DND-41 (cell line): ENCODE measurements at places on chromosomes 11 and 22.

GRCh38 chr11:41803895-41804294 is 344.4 kb upstream of the LRRC4C start:
- DNase-seq: no peak

- DNase-seq: no peak
These were observed 151.8 kb upstream of the GRIA4 start for GRCh38 chr11:105458071-105458470.

- DNase-seq: no peak
These were observed 41.7 kb upstream of the SMTN start for GRCh38 chr22:31039393-31039792.

DNA sequence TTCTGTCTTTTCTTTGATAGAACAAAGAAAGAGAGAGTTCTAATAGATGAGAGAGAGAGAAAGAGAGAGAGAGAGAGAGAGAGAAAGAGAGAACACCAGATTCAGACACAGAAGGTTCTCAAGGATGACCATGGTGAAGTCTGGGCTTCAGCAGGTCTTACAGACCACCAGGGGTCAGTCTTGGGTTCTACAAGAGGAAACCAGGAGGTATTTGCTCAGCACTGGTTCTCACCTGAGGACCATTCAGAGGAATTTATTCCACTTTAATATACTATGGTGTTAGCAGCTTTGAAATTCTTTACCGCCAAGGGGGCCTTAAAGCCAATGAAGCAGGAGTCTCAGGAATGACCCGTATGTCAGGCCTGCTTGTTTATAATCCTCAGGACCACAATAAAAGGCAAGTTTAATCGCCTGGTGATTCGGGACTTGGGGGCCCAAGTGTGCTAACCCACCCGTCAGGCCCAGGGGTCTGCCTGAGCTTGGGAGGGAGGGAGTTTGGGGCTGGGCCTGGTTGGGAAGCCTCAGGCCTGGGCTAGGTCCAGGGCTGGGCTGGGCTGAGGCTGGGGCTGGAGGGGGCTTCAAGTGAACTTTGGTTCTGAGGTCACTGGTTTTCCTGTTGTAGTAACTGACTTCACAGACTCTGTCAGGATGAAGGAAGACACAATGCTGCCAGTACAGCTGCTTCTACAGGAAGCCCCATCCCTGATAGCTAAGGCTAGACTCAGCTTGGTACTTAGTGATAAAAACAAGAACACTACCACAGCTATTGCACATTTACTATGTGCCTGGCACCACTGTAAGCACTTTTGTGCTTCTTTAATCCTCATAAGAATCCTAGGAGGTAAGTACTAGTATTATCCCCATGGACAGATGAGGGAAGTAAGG is 179.2 kb upstream of the ZBED5 start:
- peak; percentile 20 for DNase-seq

DNA sequence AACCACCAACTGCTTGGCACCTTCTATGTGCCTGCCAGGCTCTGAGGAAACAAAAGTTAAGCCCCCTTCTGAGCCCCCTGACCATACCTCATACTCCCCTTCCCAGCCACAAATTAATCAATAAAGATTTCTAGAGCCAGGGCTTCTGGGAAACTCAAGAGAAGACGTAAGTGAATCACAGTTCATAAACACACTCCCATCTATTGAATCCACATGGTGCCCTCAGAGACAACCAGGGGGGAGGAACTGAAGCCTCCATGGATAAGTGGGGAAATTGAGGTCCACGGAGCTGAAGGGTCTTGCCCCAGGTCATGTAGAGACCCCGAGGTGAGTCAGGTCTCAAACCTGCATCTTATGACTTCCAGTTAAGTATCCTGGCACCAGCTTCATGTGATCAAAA is 150.6 kb downstream of the MN1 start:
- DNase-seq: no peak

DNA sequence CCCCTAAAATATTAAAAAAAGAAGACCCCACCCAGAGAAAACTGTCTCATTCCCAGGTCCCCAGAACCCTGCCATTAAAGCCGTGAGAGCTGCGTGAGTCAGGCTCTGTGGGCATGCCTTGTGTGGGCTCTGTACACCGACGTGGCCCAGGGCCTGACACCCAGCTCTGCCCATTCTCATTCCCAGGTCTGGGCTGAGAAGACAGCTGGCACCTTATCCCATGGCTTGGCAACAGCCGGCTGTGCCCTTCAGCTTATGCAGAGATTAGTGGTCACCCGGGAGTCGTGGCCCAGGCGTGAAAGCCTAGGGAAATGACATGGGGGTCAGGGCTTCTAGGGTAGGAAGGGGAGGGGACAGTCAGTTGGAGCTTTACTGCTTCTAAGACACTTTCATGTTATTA is 31.9 kb downstream of the OTOG start:
- no peak for DNase-seq

DNA sequence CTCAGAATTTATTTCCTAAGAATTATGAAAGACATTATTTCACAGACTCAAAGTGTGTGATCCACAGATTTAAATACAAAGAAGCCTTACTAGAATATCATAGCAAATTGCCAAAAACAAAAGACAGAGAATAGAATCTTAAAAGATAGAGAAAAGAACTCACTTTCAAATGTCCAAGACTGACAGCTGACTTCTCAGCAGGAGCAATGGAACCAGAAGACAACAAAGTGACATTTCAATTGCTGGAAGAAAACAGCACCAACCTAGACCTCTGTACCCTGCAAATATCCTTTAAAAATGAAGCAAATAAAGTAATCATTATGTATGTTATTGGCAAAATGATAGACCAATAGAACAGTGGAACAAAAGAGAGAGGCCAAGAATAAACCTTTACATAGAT is 109.2 kb downstream of the TTC17 start:
- DNase-seq: no peak

GRCh38 chr11:102345904-102346303 is 1.1 kb upstream of the BIRC2 start:
- no peak for DNase-seq

- DNase-seq: no peak
These were observed 11.9 kb downstream of the HOATZ start for GRCh38 chr11:111526501-111526900.

DNA sequence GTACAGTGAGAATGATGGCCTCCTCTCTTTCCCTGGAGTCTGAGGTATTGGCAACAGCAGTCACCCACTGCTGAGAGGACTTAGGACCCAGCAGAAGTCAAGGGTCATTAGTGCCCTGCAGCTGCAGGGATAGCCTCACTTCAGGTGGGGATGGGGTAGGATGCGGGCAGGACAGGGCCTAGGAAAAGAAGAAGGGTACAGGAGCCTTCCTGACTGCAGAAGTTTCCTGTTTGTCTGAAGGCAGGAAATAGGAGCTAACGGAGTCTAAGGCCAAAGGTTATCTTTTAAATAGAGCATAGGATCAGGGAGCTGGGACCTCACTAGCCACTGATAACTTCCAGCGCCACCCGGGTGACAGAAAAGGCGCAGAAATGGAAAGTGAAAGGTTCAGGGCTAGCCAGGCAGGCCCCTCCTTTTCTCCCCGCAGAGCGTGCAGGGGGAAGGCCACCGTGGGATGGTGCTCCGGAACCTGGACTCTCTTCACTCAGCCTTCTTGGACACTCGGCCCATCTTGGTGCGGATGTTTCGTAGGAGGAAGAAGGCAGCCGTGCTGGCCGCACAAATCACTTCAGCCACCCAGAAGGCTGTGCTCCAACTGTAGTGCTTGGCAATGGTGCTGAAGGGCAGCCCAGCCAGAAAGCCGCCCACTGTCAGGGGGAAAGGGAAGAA is 6.0 kb downstream of the TRAPPC4 start:
- no peak for DNase-seq

DNA sequence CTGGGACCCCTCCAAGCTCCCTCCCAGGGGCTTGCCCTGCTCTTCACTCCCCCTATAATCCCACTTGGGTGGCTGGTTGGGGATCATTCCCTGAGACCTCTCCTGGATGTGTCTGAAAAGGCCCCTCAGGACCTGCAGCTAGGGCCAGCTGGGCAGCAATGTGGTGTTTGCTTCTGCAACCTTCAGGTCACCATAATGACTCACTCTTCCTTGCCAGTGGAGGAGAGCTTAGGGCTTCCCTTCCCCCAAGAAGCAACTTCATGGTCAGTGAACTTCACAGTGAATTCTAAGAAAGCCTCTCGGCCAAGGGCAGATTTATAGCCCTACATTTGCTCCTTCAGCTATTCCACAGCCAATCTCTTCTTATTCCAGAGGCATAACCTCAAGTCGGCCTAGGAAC is 45.1 kb upstream of the TSPAN18 start:
- DNase-seq: no peak

GRCh38 chr11:65317025-65317786 is 2.5 kb downstream of the CDC42EP2 start:
- DNase-seq: no peak

- DNase-seq: no peak
These were observed 9.3 kb upstream of the MRGPRD start for GRCh38 chr11:68989936-68990606.

DNA sequence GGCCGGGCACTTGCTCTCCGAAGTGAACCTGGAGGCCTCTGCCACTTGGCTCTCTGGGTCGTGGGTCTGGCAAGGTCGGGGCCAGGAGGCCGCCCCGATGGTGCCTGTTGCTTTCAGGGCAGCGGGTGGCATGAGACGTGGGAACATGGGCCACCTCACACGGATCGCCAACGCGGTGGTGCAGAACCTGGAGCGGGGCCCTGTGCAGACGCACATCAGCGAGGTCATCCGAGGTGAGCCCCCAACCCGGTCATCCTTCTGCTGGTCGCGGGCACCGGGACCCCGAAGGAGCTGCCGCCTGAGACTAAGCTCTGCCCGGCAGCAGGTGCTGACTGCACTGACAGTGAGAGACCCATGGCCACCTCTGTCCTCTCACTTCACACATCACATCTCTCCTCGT is 40.0 kb downstream of the SBF1 start:
- no peak for DNase-seq
